GM03348 (cell line): ENCODE measurements at places on chromosomes 7 and 10.

DNA sequence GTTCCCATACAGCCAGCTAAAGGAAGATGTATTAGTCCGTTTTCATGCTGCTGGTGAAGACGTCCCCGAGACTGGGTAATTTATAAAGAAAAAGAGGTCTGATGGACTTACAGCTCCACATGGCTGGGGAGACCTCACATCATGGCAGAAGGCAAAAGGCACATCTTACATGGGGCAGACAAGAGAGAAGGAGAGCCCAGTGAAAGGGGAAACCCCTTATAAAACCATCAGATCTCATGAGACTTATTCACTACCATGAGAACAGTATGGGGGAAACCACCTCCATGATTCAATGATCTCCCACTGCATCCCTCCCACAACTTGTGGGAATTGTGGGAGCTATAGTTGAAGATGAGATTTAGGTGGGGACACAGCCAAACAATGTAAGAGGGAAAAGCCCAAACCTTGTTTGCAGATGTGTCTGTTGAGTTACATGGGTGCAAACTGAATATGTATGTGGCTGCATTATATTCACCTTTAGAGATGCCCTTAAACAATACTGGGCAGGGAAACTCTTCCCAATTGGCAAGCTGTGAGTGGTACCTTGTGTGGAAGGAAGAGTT, 13.1 kb upstream of the BRAF start:
- DNase-seq, result no peak

- no peak for DNase-seq
Observed at GRCh38 chr10:126425489-126426065, 37.3 kb upstream of the ADAM12 start.

- DNase-seq, result no peak
Observed at GRCh38 chr7:143511593-143512047, 33.9 kb downstream of the TAS2R41 start.

GRCh38 chr7:38296059-38296857, 22.8 kb upstream of the TARP start:
- DNase-seq, result no peak

DNA sequence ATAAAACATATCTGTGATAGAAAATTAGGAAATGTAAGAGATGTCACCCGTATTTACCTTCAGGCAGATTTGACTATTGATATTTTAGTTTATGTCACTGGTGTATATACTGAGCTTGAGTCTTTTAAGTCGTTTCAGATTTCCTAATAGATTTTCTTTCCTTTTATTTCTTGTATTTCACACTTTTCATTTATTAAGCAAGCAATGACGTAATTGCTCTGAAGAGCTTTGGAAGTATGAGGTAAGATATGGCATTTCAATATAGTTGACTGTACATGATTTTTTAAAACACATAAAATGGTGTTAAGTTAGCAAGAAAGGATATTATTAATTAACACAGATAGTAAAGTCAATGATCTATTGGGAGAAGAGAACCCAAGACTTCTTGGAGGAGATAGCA, 652.6 kb downstream of the SORCS1 start:
- no peak for DNase-seq

DNA sequence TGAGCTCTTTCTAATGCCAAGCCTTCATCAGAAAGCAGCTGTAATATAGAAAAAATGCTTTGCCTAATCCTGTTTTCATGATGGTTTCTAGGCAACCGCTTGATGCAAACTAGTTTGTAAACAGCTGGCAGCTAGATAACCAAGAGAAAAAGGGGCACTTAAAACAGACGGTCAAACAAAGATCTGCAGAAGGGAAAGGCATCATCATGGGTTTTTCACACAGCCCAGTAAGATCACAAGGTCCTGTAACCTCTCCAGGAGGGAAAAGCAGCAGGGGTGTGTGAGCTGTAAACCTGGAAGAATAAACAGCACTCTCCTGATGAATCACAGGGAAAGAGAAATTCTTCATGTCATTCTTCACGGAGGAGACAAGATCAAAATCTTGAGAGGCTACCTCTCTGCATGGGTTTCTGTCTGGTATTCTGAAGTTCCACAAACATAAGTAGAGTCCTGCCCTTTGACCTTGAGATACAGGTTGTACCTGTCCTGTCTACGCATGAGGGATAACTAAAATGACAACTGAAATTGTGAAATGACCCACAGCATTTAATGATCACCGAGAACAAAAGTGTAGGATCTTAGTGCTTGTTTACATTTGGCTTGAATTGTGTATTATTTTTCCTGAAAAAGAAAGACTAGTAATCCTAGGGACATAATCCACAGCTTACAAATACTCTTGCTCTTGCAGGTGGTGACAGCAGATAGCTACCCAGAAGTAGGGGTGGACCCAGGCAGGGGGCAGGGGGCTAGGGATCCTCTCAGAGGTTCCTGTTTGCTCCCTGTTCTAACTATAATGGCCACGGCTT, 48.0 kb downstream of the CREB3L2 start:
- DNase-seq, result no peak

DNA sequence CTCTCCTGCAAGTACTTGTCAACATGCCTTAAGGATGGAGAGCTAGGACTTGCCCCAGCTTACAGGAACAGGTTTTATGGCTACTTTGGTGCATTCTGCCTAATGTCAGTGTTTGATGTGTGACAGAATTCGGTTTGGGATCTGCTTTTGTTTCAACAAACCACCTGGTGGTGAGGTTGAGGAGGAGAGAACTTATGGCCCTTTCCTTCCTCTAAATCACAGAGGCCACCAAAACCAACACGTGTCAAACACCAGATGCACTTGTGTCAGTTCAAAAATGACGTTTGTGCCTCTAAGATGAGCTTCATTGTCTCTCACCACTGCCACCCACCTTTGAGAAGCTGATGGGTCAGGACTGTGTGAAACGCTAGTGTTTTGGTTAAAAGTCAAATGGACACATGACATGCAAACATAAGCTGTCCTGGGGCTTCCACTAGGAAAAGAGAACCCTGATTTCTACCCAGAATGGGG, 83.9 kb downstream of the OSBPL3 start:
- DNase-seq, result no peak

GRCh38 chr7:150727381-150727780, 9.8 kb upstream of the GIMAP5 start:
- DNase-seq, result no peak
